MCF 10A (cell line): ENCODE measurements at places on chromosomes 16 and 17.

DNA sequence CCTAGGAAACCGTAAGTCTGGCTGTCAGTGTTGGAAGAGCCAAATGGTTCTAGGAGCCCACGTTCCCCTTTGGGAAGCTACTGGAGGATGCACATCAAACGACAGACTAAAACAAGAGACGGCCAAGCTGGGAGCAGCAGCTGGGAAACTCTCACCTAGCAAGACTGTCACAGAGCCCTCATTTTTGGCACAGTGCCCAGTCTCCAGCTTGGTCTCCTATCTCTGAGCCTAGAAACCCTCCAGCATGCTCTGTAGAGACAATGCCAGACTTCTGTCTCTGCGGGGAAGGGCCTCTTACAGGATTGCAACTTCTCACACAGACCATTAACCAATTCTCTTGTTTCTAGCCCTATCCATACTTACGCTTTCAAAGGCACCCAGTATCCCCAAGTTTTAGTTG is 23.5 kb downstream of the GTF3C1 start:
- DNase-seq: no peak

DNA sequence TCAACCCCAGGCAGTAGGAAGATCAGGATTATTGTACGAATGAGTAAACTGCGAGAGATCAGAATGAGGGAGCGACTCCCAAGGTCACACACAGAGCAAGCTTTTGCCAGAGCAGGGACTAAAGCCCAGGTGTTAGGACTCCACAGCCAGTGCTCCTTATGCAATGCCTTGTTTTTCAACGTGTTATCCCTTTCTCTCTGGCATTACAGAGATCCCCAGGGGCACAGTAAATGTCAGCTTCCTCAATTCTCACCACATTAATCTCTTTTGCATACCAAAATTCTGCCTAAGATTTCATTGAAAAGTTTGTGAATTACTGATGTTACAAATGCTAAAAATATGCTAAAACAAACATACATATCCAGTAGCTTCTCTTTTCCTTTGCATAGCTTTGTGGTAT is 68.1 kb upstream of the CES5A start:
- DNase-seq: no peak

GRCh38 chr17:41919165-41919817 is 540 bp upstream of the ACLY start:
- DNase-seq: peak; percentile 68

DNA sequence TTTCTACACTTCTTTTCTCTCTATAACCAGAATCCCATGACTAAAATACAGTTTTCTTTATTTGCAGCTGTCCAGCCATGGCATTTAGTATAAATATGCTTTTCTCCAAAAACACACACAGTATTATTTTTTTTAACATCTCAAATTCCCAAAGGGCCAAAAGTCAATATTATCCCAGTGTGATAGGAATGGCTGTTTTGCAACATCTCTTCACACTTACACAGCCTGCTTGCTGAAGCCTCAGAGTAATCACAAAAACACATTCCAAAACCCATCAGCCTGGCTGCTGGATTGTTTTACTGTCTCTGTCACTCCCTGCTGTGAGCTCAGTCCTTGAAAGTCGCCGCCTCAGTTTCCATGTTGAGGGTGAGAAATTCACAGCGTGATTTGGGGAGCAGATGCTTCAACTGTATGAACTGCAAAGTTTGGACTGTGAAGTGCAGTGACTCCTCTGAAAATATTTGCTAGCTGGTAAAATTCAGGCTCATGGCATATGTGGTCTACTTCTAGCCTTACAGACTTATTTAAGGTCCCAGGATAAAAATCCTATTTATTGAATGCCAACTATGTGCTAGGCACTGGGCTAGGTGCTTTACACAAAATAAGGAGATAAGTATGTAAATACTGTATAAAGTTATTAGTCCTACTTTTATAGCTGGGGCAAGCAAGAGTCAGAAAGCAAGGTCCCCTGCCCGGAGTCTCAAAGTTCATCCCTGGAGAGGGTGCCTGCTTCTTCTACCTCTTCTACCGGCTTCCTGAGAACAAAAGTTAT is 116.5 kb downstream of the SOCS1 start:
- peak; percentile 50 for DNase-seq

DNA sequence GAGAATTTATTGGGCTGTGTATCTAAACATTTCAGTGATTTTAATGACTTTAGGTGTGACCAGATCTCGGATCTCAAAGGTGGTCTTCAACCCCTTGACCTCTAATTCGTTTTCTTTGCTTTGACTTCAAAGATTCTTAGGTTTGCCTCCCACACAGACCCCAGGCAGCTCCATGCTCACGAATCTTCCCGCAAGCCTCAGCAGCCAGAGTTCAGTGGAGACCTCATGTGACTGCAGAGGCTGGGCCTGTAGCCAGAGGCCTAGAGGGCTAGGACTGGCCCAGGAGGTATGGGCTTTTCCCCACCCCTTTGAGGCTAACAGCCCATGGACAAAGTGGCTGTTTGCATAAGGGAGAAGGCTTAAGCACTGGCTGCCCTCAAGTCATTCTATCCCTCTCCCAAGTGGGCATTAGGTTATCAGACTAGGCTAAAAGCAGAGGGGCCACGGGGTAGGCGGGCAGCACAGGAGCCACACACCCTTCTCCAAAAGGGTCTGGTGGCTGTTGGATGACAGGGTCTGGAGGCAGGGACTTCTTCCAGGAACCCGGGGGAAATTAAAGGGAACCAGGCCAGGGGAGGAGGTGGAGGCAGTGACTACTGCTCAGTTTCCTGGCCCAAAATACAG is 3.0 kb downstream of the HIRIP3 start:
- no peak for DNase-seq

DNA sequence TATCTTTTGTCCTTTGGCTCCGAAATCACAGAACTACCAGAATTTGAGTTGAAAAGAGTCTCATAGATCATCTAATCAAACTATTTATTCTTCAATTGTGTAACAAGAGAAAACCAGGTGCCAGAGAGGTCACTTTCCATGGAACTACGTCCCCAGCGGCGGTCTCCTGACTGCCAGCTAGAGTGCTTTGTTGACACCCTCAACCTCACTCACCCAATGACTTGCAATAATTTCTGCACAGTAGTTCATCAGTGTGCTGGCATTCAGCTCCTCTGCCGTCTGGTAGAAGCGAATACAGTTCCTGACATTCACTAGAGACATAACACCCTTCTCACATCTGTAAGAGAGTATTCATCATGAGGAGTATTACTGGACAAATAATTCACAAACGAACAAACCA is 54.2 kb downstream of the ANKFY1 start:
- no peak for DNase-seq

GRCh38 chr17:41107941-41108450 is 2.8 kb downstream of the KRTAP4-9 start:
- no peak for DNase-seq

DNA sequence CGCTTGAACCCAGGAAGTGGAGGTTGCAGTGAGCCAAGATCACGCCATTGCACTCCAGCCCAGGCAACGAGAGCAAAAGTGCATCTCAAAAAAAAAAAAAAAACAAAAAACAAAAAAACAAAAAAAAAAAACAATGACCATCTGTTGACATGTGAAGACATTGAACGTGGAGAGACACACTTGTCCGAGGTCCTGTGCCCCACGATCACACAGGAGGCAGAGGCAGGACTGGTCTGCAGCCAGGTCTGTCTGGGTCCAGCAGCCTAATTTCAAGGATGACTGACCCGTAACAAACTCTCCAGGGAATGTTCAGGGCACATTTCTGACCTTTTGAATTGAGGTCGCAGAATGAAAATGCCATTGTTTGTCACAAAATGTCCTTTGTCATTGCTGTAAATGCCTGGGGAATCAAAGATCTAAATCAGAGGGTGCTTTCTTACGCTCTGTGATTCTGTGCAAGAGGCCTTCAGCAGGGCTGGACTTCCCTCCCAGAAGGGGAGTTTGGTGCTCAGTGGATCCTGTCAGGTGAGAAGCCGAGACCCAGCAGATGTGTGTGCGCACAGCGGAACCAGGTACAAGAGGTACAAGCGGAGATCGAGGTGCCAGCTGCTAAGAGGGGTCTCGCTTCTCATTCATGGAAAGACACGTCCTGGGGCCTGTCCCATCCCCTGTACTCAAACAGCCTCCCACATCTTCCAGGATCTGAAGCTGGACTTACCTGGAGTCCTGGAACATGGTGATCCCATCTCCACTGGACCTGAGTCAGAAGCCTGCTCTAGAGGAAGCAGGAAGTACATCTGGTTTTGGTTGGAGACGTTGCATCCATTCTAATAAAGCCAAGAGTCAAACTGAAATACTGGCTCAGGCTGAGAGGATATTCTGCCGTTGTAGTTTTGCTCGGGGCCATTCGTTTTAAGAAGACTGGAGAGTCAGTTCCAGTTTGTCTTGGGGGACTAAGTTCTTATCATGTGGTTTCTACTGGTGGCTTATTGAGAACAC is 95.8 kb downstream of the IRF8 start:
- no peak for DNase-seq

GRCh38 chr17:41404024-41404671 is 6.7 kb upstream of the KRT31 start:
- peak; percentile 99 for DNase-seq

GRCh38 chr17:206941-207560 is 25.6 kb upstream of the DOC2B start:
- no peak for DNase-seq

GRCh38 chr17:13008461-13008860 is 9.4 kb downstream of the ELAC2 start:
- DNase-seq: no peak

DNA sequence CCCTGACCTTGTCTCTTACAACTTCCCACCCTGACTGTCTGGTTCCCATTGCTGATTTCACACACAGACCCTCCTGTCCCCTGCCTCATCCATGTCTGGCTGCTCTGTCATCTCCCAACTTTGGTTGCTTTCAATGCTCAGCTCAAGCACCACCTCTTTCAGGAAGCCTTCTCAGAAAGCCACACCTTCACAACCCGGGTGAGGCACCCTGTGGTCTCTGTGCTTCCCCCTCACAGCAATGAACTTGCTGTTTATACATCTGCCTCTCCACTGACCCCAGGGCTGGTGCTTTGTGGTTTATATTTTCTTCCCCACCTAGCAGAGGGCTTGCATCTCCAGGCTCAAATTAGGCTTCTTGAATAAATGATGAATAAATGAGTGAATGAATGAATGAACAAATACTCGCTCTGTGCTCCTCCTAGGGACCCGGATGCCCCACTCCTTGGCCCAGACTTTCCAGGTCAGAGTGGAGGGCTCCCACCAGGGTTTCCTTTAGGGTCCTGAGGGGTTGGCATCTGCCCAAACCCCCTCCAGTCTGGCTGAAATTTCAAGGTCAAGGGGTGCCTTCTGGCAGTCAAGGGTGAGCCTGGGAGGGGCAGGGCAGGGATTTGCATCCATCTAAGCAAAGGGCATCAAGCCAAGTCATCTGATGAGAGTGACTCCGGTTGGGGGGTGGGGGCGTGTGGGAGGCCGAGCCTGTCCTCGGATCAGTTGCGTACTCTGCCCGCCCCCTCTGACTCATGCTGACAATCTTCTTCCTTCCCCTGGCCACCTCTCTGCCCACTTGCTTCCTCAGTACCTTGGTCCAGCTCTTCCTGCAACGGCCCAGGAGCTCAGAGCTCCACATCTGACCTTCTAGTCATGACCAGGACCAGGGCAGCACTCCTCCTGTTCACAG is at the start of gene ITGAX:
Gene ITGAX (plus strand): TSS at position 783 of the 898 bp plus-strand sequence. CDS start 79 bp downstream, at position 862.
- DNase-seq: peak; percentile 66

GRCh38 chr17:56173958-56174835 is 20.9 kb downstream of the ANKFN1 start:
- no peak for DNase-seq

- DNase-seq: peak; percentile 91
Measured at GRCh38 chr16:85384833-85385462, 228.2 kb upstream of the GSE1 start.

DNA sequence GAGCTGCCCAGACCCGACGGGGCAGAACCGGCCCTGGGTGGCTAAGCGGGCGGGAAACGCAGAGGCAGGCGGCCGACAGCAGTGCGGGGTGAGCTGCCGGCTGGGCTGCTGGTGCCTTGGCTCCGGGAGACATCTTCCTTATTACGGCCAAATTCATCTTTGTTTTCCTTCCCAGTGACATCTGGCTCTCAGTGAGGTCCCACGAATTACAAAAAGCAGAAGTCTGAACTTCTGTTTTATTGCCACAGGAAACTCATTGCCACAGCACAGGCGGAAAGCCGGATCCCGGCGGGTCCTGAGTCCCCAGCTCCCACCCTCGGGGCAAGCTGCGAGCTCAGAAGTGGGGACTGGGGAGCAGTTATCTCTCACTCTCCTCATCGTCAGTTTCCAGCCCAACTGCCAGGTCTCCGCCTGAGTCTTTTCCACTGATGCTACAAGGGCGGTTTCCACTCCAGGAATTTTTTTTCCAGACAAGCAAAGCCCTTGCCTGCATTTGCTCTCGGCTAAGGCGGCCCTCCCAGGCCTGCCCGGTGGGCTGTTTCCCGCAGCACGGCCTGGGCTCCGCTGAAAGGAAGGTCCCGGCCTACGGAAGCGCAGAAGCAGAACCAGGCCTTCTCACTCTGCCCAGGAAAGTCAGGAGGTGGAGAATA is 40.3 kb downstream of the CBFA2T3 start:
- no peak for DNase-seq
